ENCODE measurements at places on chromosomes 11 and 22.

DNA sequence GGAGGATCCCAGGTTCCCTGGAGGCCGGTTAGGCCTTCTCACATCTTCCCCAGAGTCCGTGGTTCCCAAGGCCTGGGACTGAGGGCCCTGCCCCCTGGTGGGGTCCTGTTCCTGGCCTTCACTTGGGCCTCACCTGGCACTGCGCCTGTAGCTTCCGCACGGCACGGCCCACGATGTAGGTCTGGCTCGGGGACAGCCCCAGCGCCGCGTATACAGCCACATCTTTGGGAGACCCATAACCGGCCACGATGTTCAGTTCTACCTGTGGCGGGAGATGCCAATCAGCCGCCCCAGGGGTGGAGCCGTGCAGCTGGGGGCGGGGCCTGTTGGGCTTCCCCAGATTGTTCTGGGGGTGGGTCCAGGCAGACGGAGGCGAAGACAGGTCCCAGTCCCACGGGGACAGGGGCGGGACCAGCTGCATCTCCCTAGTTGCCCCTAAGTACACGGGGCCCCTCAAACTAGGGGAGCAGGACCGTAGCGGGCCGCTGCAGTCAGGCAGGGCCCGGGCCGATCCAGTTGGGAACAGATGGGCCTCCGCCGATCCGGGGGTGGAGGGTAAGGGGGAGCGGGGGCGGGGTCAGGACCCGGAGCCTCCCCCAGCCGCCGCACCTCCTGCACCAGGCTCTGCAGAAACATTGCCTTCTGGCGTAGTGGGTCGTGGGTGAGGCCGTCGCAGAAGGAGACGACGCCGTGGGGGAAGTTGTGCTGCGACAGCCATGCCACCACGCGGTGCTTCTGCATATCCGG, 10.1 kb downstream of the AIP start:
- DNase-seq = no peak

GRCh38 chr22:45225732-45226502, 14.8 kb downstream of the KIAA0930 start:
- peak; percentile 58 for DNase-seq

GRCh38 chr11:129282634-129283033, 90.5 kb upstream of the ARHGAP32 start:
- no peak for DNase-seq

DNA sequence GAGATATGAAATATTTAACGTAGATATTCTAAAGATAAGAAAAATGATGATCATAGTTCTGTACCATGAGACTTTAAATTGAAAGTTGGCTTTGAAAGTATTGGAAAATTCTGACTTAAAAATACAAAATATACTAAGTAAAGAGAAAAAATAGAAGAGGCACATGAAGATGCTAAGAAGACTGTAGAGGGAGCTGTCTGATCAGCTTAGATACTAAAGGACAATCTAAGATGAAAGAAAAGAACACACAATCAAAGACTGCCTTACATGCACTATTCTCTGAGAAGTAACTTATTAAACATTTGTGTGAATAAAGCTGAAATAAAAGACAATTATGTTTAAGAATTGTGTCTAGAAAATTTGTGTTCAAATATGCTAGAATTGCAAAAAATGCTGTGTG, 55.1 kb downstream of the RBMXL2 start:
- peak; percentile 78 for DNase-seq

DNA sequence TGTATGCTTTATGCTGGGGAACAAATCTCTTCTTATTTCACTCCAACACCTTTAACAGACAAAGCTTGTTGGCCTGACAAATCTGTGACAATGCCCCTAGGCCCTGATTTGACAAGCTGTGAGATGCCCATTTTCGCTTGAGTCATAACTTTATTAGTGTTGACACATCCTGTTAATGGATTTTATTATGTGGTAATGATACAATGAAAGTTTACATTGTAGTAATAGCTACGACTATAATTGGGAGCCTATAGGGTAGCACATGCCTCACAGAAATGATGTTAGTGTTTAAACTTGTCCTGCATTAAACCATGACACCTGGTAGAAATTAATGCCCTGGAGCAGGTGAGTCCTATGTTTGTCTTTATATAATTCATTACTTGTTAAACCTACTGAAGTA, 3.3 kb upstream of the MMP10 start:
- DNase-seq = no peak

- no peak for DNase-seq
Observed at GRCh38 chr11:3161720-3162409, 3.2 kb downstream of the OSBPL5 start.

DNA sequence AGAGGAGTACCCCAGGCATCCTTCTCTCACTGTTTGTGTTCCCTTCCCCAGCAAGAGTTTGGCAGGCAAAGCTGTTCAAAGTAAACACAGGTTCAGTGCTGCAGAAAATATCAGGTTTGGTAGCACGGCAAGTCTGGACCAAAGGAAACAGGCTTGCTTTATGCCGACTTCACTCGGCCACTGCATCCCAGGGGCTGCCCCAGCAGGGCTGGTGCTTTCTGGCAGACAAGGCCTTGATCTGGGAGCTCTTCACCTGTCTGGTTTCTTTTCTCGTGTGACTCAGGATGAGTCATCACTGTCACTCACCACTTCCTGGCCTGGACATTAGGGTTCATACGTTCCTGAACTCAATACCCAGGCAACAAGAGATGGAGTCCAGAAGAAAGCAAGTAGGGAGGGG, 52.6 kb upstream of the NAV2 start:
- DNase-seq = no peak

GRCh38 chr11:128290106-128290840, 297.1 kb downstream of the ETS1 start:
- DNase-seq = peak; percentile 3

- DNase-seq = no peak
Observed at GRCh38 chr22:47151064-47151463, 388.6 kb downstream of the TBC1D22A start.

- DNase-seq = no peak
Observed at GRCh38 chr11:32895471-32895870, 2.9 kb downstream of the QSER1 start.

DNA sequence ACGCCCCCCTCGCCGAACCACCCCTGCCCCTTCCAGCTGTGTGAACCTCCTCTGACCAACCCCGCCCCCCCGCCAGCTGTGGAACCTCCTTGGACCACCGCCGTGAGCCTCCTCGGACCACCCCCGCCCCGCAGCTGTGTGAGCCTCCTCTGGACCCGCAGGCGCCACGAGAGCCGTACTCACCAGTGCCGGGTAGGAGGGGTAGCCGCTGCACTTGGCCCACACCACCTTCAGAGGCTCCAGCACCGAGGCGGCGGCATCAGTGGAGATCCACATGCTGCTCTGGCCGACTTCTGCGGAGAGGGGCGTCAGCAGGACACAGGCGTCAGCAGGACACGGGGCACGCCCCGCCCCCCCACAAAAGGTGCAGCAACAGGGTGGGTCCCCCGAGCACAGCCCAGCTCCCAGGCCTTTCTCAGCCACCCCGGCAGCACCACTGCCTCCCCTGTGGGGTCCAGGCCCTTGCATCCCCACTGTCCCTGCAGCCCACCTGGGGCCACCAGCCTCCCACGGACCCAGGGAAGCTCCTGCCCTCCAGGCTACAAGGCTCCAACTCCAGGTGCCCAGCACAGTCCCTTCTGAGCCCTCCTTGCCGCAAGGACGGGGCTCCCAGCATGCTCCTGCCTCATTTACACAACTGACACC, 51.7 kb downstream of the BRD1 start:
- DNase-seq = no peak

GRCh38 chr11:102347462-102348370, 702 bp downstream of the BIRC2 start:
- no peak for DNase-seq

DNA sequence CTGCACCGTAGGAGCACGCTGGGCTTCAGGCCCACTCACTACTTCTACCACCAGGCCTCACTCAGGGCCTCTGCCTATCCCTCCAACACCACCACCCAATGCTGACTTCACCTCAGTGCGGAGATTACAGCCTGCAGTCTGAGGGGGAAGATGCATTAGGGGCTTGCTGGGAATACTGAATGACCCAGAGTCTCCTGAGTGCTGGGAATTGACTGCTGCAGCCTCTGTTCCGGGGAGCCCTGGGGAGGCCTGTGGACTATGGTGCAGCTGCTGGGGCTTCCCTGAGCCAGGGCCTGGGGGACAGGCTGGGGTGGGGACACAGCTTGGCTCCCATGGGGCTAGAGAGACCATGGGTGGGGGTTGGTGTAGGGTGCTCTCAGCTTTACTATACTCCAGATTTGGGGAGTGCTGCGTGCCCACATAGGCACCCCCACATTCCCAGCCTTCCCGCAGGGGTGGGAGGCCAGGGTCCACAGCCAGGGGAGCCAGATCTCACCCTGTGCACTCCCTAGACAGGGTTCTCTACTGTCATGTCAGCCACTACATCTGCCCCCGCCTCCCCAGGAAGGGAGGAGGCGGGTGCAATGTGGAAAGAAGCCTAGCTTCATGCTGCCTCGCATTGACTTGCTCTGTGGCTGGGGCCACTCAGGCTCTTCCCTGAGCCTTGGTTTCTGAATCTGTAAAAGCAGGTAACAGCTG, 44.4 kb downstream of the GDPD5 start:
- no peak for DNase-seq

DNA sequence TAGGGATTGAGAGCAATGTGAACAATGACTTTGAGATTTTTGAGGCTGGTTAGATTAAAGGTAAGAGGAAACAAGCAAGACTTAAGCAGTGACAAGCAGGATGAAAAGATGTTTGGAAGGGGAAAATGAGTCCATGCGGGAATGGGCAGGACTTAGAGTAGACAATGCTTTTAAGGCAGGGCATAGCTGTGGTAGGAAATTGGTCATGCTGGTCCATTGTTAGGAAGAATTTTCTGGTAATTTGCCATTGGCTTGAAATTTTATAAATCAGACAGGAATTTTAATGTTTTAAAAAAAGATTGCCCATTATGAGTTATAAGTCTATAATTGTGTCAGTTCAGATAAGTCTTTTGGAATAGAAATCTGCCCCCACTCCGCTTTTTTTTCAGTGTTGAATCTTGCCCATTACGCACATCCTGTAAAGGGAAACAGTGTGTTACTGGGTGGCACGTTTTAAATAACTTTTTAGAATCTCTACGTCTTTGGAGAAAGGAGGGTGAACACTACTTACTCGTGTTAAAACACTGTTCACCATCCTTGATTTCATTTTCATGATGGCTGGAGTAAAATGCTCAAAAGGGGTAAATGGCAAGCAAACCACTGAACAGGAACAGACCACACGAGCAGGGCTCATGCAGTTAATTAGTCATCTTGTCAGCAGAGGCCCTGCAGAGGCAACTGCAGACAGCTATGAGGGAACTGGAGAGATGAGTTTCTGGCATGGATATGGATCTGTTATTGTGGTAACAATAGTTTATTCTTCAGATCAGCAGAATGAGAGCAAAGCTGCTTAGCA, 25.0 kb downstream of the SWAP70 start:
- DNase-seq = peak; percentile 41

DNA sequence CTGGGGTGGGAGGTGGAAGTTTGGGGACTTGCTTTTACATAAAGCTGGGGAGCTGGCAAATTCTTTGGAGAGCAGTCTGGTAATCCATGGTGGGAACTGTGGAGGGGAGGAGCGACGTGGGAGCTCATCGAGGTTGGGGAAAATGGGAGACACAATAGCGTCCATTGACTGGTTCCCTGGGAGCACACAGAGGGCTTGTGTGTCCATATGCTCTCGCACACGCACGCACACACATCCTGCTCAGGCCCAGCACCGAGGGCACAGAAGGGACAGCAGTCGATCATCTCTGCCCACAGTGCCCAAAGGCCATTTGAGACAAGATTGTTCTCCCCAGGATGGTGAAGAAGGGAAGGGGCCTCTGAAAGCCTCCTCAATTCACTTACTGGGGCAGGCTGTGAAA, 53.7 kb downstream of the FBXO7 start:
- peak; percentile 59 for DNase-seq

GRCh38 chr22:44089717-44090570, 65.8 kb downstream of the PARVB start:
- DNase-seq = no peak

DNA sequence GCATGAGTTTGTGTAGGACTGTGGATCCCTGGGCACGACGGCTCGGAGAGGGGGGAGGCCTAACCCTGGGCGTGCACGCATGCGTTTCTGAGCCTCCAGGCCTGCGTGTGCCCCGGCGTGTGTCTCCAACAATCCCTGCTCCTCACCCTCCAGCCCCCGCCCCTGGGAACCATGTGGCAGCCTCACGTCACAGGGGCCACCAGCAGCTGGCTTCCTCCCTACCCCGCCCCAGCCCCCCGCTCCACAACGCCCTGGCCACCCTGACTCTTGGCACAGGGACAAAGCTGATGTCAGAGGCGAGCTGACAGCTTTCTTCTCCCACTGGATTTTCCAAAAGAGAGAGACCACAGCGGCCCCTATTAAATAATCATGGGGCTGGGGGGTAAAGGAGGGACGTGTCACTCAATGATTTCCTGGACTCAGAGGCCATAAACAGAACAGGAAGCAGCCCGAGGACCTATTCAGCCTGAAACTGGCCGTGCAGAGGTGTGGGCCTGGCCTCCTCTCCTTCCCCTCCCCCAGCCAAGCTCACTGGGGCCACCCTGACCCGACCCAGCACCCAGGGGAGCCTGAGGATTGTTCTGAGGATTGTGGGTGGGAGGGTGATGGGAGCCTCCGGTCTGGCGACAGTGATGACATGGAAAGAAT, 6.8 kb upstream of the LIF start:
- no peak for DNase-seq

DNA sequence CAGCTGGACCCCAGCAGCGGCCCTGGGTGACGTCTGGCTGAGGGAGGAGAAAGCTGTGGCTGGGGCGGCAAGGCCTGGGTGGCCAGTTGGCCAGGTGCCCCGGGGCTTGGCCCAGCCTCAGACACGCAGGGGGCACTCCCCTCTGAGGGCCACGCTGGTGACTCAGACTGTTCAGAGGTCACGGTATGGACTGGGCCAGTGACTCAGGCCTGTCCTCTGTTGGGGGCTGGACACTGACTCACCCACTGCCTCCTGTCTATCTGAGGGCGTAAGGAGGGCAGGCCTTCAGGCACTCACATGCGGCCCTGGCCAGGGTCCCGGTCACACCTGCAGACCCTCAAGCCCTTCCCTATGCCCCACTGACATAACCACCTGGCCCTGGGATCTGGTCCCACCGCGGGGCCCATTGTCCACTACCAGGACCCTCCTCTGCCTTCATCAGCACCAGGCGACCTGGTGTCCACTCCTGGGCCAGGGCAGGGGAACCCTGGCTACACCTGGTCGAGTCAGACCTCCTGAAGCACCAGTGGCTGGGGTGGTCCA, 3.7 kb upstream of the MUC5AC start:
- no peak for DNase-seq

GRCh38 chr11:122069707-122070360, 46.2 kb downstream of the BLID start:
- peak; percentile 60 for DNase-seq

DNA sequence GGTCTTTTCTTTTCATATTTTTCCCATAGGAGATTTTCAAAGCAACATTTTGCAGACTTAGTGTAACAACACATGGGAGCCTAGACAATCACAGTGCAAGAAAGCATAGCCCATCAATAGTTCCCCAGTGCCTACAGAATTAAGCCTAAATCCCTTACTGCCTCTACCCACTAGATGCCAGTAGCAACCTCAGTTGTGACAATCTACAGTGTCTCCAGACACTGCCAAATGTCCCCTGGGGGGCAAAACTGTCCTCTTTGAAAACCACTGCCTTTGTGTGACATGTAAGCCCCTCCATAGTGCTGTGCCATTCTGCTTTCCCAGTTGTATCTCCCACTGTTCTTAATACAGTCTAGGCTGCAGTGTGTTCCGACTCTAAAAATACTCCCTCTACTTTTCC, 1329.0 kb downstream of the LRRC4C start:
- peak; percentile 27 for DNase-seq

GRCh38 chr11:20844630-20845029, 175.2 kb downstream of the NELL1 start:
- no peak for DNase-seq

- DNase-seq = no peak
Observed at GRCh38 chr11:72267956-72268617, 24.1 kb upstream of the PHOX2A start.

All from hippocampal formation (tissue), 2 donors.